Left hindlimb (tissue), 1 donor: ENCODE measurements at places on chromosomes 7 and 10.

DNA sequence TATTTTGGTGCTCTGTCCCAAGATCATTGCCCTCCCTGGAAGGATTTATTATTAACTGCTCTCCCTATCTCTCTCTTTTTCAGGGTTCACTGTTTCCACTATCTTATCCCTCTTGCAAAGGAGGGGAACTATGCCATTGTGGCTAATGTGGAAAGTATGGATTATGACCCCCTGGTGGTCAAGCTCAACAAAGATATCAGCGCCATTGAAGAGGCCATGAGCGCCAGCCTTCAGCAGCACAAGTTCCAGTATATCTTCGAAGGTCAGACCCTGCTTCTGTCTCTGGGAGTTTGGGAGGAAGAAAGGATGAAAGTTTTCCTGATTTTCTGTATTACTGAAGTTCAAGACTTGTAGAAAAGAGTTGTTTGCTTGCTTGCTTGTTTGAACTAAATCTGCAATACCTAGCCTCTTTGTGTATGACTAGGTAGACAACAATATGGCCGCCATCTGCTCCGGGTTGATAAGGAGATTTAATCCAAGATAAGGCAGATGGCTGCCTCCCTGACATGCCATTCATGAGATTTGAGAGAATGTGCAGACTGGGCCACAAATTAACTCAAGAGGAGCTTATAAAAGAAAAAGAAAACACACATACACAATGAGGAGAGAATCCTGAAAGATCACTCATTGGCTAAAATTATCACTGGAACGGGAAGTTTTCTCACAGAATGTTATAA, 122.2 kb upstream of the LRGUK start:
- no peak for DNase-seq

DNA sequence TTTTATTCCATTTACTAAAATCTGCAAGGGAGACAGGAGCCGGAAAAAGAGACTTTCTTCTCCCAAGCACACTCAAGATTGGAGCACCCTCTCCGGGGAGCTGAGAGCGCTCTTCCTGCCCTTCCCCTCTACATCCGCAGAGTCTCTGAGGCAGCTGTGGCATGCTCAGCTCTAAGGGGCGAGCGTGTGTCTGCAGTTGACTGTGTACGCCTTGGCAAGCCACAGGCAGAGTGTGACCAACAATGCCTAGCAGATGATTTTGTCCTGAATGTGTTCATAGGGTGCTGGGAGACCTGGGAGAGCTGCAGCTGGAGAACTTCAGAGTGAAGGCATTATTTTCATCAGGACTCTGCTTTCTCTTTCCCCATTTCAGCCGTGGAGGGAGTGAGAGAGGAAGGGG, 20.7 kb downstream of the MTURN start:
- no peak for DNase-seq

- no peak for DNase-seq
These were observed 67.5 kb upstream of the MDFIC start for GRCh38 chr7:114854369-114854768.

GRCh38 chr7:76505168-76506080, 4.9 kb upstream of the UPK3B start:
- peak; percentile 25 for DNase-seq

GRCh38 chr10:92410501-92410900, 119.5 kb downstream of the MARCHF5 start:
- DNase-seq, result no peak

DNA sequence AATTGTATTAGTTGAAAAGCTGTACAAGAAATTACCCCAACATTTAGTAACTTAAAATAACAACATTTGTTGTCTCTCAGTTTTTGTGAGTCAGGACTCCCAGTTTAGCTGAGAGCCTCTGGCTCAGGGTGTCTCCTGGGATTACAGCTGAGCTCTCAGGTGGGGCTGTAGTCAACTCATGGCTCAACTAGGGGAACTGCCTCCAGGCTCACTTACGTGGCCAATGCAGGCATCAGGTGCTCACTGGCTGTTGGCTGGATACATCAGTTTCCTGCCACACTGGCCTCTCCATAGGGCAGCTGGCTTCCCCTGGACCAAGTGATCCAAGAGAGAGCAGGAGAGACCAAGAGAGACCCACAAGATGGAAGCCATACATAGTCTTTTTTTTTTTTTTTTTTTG, 17.5 kb downstream of the CCNY start:
- no peak for DNase-seq

- DNase-seq, result no peak
These were observed 63.4 kb downstream of the C10orf105 start for GRCh38 chr10:71656220-71656619.

GRCh38 chr7:119974972-119975371, 298.0 kb upstream of the KCND2 start:
- DNase-seq, result no peak

DNA sequence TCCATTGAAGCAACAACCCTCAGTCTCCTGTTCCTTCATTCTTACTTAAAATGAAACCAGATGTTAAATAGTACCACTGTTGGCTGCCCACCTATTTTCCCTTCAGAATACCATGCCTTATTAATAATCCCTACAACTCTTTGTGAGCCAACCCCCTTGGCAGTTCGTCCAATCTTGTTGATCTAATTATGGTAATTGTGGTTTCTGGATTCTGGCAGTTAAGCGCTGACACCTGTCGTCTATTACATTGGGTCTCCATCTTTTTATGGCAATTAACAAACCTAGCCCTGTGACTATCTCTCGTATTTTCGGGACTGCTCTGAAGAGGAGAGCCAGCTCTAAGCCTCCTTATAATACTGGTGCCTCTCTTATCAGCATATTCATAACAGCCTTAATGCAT, 432.0 kb downstream of the ATRNL1 start:
- no peak for DNase-seq

DNA sequence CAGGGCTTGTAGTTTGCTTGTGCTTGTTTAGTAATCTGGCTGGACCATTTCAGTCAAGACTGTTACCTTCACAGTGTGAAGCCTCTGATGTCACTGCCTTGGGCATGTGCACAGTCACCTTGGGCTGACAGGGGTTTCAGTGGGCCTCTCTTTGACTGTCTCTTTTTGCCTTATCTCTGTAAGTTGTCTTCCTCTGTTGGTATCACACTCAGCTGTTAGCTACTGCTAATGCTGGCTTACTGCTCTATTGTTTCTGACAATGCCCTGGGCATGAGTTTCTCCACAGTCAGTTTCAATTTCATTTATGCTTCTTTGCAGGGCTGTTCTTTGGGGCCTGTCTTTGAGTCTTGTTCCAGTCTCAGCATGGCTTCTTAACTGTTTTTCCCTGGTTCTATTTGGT, 201.9 kb upstream of the SHH start:
- no peak for DNase-seq

DNA sequence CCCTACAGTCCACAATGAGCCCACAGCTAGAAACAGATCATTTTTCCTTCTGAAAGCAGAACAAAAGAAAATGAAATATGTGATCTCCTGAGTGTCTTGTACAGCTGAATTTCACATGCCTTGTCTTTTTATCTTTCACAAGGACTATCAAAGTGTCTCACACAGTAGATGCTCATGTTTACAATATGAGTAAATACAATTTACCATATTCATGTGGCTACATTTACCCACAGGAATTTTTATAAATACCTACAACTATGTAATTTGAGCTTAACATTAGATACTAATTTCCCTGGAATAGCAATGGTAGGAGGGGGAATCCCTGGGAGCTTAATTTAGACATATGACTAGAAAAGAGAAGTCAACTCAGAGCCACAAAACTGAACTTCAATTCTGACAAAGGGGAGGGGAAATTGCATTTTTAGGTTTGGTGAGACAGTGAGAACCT, 186.2 kb downstream of the MACC1 start:
- DNase-seq, result no peak

GRCh38 chr7:157996359-157997079, 591.1 kb downstream of the PTPRN2 start:
- DNase-seq, result no peak

DNA sequence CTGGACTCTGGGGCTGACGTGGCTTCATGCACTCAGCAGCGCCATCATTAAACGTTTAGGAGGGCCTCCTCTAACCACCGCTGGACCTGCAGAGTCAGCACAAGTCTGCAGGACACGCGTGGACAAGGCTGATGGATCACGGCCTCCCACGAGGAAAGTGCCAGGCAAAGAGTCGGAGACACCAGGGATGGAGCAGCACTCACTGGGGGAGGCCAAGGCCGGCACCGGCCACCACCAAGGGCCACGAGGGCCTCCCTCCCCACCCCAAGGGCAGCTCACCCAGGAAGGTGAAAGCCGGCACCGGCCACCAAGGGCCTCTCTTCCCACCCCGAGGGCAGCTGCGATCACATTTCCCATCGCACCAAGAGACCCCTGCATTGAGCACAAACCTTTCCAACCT, 91.5 kb downstream of the DIP2C start:
- no peak for DNase-seq

GRCh38 chr10:516764-517163, 172.7 kb downstream of the DIP2C start:
- no peak for DNase-seq

DNA sequence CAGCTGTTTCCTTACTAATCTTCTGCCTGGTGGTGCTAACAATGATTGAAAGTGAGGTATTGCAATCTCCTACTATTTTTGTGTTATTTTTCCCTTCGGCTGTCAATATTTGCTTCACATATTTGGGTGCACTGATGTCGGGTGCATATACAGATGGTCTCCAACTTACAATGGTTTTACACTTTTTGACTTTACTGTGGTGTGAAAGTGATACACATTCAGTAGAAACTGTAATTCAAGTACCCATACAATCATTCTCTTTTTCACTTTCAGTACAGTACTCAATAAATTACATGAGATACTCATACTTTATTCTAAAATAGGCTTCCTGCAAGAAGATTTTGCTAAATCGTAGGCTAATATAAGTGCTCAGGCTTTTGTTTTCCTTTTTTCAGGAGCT, 73.2 kb downstream of the RNF216 start:
- DNase-seq, result no peak

GRCh38 chr10:26844396-26844975, 16.3 kb downstream of the ABI1 start:
- no peak for DNase-seq

- DNase-seq, result peak; percentile 45
These were observed 57.6 kb downstream of the MMRN2 start for GRCh38 chr10:86899670-86900276.

- DNase-seq, result no peak
These were observed 40.9 kb downstream of the SMURF1 start for GRCh38 chr7:99102809-99103690.

GRCh38 chr10:96456296-96456840, 57.4 kb downstream of the TLL2 start:
- DNase-seq, result no peak

- no peak for DNase-seq
These were observed 117.5 kb upstream of the COL1A2 start for GRCh38 chr7:94277236-94277635.

DNA sequence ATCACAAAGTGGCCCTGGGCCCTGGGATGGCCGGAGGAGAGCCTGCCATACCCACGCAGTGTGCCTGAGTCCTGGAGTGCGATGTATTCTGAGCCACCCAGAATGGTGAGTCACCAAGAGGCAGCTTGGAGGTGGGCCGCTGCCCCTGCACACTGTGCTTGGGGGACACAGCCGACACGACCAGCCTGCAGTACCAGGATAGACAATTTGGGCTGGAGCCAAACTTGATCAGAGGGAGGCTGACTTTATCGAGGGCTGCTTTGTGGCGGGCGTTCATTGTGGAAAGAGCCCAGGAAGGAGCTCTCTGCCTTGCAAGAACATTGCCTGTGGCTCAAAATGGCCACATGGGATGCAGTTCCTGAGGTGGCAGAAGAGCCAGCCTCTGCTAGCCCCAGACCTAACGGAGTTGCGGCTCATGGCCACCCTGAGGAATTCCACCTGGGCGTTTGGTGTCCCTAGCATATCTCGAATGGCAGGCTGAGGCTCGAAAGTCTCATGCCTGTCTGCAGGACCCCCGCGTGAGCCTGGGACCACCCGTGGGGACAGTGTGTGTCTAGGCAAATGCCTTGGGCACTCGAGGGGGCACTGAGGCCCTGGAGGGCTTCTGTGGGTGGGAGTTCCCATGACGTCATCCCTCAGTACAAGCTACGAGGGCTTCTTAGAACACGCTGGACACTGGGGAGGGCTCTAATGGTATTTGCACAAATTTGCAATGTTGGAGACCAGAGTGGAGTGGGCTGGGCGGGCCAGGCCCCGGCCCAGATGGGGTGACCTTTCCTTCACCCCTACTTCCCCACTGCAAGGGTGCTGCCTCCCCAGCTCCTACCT, 79.7 kb downstream of the LHPP start:
- DNase-seq, result no peak

GRCh38 chr7:36192053-36192824, 39.2 kb downstream of the EEPD1 start:
- DNase-seq, result no peak

DNA sequence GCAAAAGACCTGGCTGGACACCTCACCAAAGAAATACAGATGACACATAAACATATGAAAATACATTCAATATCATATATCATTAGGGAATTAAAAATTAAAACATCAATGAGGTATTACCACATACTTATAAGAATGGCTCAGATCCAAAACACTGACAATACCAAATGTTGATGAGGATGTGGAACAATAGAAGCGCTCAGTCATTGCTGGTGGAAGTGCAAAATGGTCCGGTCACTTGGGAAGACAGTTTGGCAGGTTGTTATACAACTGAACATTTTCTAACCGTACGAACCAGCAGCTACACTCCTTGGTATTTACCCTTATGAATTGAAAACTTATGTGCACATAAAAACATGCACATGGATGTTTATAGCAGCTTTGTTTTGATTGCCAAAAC, 38.5 kb downstream of the ZMYND11 start:
- DNase-seq, result no peak

DNA sequence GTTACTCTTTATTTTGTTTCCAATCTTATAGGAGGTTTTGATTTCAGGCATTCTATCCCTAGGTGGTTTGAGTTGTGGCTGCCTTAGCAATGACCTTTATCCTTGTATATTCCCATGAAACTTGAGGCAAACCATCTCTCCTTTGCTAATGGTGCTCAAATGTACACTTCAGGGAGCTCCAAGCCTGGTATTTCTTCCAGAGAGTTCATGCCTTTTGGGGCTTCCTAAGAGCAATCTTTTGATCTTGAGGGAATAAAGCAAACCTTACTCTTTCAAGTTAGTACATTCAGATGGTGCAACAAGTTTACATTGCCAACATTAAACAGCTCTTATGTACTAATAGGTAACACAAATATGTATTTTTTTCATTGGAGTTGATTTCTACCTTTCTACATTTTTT, 3.4 kb upstream of the GNAT3 start:
- DNase-seq, result no peak

- peak; percentile 82 for DNase-seq
These were observed 16.1 kb upstream of the LAMB4 start for GRCh38 chr7:108146070-108146842.

DNA sequence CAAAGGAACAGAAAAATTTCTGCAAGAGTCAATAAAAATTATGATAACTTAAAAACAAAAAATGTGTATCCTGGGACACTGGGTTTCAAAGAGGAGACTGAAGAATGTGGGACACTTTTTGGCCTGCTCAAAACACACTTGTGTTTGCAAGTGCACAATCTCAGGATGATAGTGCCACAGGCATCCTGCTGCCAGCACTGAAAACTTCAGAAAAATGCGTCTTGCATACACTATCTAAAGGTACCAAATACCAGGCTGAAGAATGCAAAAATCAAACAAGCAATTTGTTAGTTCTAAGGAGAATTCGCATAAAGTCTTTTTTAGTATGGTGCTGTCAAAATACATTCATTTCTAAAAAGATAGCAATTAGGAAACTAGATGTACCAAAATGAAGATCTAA, 38.1 kb downstream of the WASL start:
- DNase-seq, result no peak

GRCh38 chr7:22831602-22832305, 9.1 kb upstream of the TOMM7 start:
- no peak for DNase-seq
